ENCODE measurements at places on chromosomes 5 and 9. TPM values are rescaled to one million over a fixed set of nuclear protein-coding genes. Genes with fewer than 3 reads are reported as not detected.

The PCDHB8 gene
- total RNA-seq: 0.42 TPM

The CARTPT gene
- total RNA-seq: not detected

The OGN gene
- not detected for total RNA-seq

The GABRA6 gene
- not detected for total RNA-seq

The OR1B1 gene
- total RNA-seq: not detected

The SLC6A19 gene
- not detected for total RNA-seq

The UBE2R2 gene
- 47.7 TPM for total RNA-seq

The ABO gene
- not detected for total RNA-seq

The PRRT1B gene
- 0.80 TPM for total RNA-seq

The CRHBP gene
- 0.24 TPM for total RNA-seq

The PLEKHG4B gene
- 0.78 TPM for total RNA-seq

The PLAC8L1 gene
- not detected for total RNA-seq

The MSX2 gene
- 6.4 TPM for total RNA-seq

The ARL14EPL gene
- 0.07 TPM for total RNA-seq

The GPR151 gene
- not detected for total RNA-seq

The ELOVL7 gene
- total RNA-seq: 9.5 TPM

The FOCAD gene
- total RNA-seq: 20.0 TPM

The SLC36A3 gene
- total RNA-seq: not detected

The CDC20B gene
- 0.16 TPM for total RNA-seq

The SPINK7 gene
- total RNA-seq: not detected

The SH2D3C gene
- 0.16 TPM for total RNA-seq

The SPARC gene
- 16.4 TPM for total RNA-seq

The TMOD1 gene
- total RNA-seq: 3.7 TPM

The ZFP2 gene
- 0.07 TPM for total RNA-seq

The POLE3 gene
- total RNA-seq: 125 TPM

The PTCH1 gene
- total RNA-seq: 1.7 TPM
